ENCODE measurements at places on chromosomes 2 and 18.
A peak's percentile ranks its signal among the peaks of the same experiment; 100 is the strongest.

- no peak for DNase-seq
Measured at GRCh38 chr2:8796878-8797550, 40.4 kb downstream of the KIDINS220 start.

- DNase-seq: peak; percentile 75
Measured at GRCh38 chr2:231601356-231602229, 8.9 kb downstream of the TEX44 start.

DNA sequence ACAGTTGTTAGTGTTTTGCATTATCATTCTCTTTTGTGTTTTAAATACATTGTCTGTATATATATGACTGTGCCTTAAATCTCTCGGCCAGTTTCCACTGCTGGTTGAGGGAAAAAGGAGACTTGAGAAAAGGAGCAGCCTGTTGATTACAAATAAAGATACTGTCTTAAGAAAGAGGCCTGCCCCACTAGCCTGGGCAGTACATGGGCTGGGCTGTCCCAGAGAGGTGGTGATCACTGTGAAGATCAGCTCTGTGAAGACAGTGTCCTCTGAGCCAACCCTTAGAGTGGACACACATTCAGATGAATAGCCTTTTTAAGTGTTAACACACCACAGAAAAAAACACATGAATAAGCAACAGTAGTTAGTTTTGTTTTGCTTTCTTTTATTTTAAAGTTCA, 10.0 kb upstream of the OTX1 start:
- DNase-seq: no peak

GRCh38 chr2:182077023-182077422, 91.4 kb downstream of the PPP1R1C start:
- DNase-seq: no peak

GRCh38 chr2:212990697-212991096, 160.7 kb downstream of the IKZF2 start:
- no peak for DNase-seq

- peak; percentile 8 for DNase-seq
Measured at GRCh38 chr2:17851731-17852585, 26.5 kb upstream of the KCNS3 start.

- DNase-seq: no peak
Measured at GRCh38 chr2:225735844-225736243, 336.3 kb downstream of the NYAP2 start.

GRCh38 chr2:212814941-212815340, 276.3 kb upstream of the ERBB4 start:
- DNase-seq: no peak

DNA sequence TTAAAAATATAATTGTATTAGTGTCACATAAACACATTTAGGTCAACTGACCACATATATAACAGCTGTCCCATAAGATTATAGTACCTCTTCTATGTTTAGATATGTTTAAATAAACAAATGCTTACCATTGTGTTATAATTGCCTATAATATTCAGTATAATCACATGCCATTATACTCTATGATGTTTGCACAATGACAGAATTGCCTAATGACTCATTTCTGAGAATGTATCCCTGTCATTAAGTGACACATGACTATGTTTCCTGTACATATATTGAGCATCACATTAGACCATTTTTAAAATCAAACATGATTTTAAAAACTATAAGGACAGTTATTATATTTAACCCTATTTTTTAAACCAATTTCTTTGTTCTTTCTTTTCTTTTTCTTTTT, 89.8 kb downstream of the HS6ST1 start:
- no peak for DNase-seq

GRCh38 chr2:240348522-240348921, 86.9 kb upstream of the GPC1 start:
- no peak for DNase-seq

- DNase-seq: no peak
Measured at GRCh38 chr2:45938649-45939511, 287.4 kb downstream of the PRKCE start.

Data from stimulated activated CD8-positive, alpha-beta memory T cell treated with anti-CD3 and anti-CD28 coated beads, Interleukin-2, amount 100 ng/mL, for 48 hours (primary cell).